ENCODE measurements at places on chromosomes 11 and 22. TPM values are rescaled to one million over a fixed set of nuclear protein-coding genes. Genes with fewer than 3 reads are reported as not detected.

RFPL3 gene
- not detected for total RNA-seq

GNAZ gene
- total RNA-seq: 3.7 TPM

ACRV1 gene
- total RNA-seq: not detected

MFRP gene
- total RNA-seq: not detected

DNA sequence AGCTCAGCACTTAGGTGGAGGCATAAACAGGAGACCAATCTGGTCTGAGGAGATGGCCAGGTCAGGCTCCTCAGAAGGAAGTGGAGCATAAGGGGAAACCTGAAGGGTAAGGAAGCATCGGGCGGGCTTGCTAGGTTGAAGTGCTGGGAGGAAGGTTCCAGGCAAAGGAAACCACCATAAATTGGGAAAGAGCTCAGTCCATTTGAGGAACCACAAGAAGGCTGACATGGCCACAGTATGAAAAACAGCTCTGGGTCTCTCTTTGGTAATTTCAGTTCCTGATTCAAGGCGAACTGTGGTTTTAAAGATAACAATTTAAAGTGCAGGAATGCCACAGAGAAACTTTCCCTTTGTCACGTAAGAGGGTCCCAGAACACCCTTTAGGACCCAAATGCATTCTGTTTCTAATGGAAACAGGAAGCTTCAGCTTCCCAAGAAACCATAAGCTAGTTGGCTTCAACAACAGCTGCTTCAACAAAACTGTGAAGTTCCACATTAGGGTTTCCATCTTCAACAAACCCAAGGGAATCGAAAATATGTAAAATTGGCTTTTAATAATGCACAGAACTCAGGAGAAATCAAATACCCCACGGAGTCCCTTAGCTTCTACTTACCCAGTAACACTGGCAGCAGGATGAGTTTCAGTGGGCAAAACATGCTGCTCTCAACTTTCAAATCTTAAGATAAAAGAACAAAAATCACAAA lies 10.4 kb downstream of the JAML start:
- DNase-seq: no peak
- no peaks in the 10 kb centered on the region for H3K36me3 ChIP-seq
- no peak overlapping the region for H3K27ac ChIP-seq

- H3K27ac ChIP-seq: no peak overlapping the region
- DNase-seq: no peak
- no peaks in the 10 kb centered on the region for H3K27me3 ChIP-seq
These were observed 127.8 kb downstream of the MYO18B start for GRCh38 chr22:25869771-25870170.

DNA sequence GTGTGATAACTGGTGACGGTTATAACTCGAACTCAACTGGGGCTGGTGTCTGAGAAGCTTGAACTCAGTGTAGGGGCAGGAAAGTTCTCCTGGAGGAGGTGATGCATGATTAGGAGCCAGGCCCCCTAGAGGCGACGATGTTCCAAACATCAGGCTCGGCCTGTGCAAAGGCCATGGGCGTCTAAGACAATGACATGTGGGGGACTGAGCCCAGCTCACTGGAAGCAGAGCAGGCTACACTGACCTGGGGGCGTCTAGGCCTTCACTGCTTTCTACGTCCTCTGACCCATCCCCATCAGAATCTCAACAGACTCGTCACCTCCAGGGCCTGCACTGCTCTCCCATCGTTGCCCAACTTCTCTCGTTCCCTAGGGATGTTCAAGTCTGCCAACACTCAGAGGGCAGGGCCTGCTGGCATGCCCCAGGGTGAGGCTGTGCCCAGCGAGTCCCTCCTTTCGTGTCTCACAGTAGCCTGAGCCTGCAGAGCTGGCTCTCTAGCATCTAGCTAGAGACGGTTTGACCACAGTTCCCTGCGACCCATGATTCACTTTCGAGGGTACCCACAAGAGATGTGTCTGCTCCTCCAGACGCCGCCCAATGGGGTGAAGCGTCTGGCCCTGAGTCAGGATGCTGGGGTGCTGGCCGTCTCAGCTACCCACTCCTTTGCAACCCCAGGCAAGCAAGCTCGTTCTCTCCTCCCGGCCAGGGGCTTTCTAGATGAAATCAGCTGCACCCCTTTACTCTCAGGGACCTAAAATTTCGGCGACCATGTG lies 1.1 kb upstream of the ATG16L2 start:
- no peaks in the 10 kb centered on the region for H3K27me3 ChIP-seq
- peak; percentile 59 for DNase-seq
- peak overlapping the region; percentile 71 for H3K4me3 ChIP-seq
- H3K36me3 ChIP-seq: no peaks in the 10 kb centered on the region
- peaks cover 14% of the 10 kb centered on the region for H3K4me1 ChIP-seq
- peak overlapping the region; percentile 99 for H3K27ac ChIP-seq

DNA sequence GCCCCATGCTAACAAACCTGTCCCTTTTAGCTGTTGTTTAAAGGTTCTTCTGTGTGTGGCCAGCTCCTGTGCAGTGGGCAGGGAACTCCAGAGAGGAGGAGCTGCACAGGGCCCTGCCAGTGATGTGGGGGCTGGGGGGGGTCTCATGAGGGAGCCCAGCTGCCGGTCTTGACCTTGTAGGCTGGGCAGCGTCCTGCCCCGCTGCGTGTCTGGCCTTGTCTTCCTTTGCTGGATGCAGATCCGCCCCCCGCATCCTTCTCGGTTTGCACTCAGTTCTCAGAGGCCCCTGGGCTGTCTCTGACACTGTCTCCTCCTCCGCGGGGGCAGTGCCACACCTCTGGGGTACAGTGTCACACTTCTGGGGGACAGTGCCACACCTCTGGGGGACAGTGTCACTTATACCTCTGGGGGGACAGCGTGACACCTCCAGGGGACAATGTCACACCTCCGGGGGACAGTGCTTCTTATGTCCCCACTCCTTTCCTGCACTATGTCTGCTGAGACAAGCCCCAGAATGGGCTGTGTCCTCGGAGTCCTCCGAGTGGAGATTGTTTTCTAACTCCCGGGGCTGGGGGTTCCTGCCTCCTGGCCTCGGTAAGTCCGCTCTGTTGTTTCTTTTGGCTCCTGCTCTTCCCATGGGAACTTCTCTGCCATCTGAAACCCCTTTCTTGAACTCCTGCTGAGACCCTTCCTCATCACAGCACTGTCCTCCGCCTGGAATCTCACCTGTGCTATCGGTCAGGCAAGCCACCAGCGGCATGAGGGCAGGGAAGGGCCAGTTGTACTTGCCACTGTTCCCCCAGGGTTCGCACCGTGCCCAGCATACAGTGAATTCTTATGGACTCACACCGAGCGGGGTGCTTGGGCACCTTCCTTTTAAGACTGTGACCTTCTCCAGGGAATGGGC lies 788.3 kb downstream of the TBC1D22A start:
- H3K27me3 ChIP-seq: no peaks in the 10 kb centered on the region
- H3K27ac ChIP-seq: no peak overlapping the region
- H3K4me3 ChIP-seq: no peak overlapping the region
- DNase-seq: no peak
- H3K4me1 ChIP-seq: no peaks in the 10 kb centered on the region

- H3K27me3 ChIP-seq: no peaks in the 10 kb centered on the region
- H3K27ac ChIP-seq: no peak overlapping the region
- no peaks in the 10 kb centered on the region for H3K36me3 ChIP-seq
- H3K4me1 ChIP-seq: no peaks in the 10 kb centered on the region
- H3K4me3 ChIP-seq: no peak overlapping the region
These were observed 71.2 kb upstream of the SHISAL1 start for GRCh38 chr22:44383652-44384562.

- H3K36me3 ChIP-seq: no peaks in the 10 kb centered on the region
- no peak overlapping the region for H3K4me3 ChIP-seq
- no peak for DNase-seq
- H3K27ac ChIP-seq: no peak overlapping the region
- no peaks in the 10 kb centered on the region for H3K27me3 ChIP-seq
- H3K4me1 ChIP-seq: peaks cover 7% of the 10 kb centered on the region
These were observed 28.6 kb upstream of the NCAM1 start for GRCh38 chr11:112932593-112932992.

DNA sequence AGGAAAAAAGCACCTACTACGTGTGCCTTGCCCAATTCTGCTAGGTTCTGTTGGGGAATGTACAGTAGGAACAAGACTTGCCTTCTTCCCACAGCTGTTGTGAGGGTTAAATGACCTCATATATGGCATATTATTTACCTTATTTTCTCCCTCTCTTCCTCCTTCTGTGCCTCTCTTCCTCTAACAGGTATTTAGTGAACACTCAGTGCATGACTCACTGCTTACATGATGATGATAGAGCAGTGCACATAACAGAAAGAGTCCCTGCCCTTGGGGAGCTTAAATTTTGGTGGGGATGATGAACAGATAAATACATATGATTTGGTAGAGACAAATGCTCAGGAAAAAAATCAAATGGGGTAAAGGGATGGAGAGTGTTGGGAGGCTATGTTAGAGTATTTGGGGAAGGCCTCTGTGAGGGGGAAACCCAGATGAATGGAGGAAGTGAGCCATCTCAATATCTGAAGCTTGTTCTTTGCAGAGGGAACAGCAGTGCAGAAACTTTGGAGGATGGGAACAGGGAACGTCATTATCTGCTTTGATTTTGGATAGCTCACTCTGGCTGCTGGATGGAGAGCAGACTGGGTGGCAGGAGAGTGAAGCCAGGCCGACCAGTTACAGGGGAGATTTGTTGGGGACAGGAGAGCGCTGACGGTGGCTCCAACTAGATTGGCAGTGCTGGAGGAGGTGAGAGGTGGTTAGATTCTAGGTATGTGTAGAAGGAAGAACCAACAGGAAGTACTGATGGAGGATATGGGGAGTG lies 95.5 kb upstream of the TENM4 start:
- no peaks in the 10 kb centered on the region for H3K4me1 ChIP-seq
- no peaks in the 10 kb centered on the region for H3K36me3 ChIP-seq
- no peaks in the 10 kb centered on the region for H3K27me3 ChIP-seq
- DNase-seq: no peak
- no peak overlapping the region for H3K4me3 ChIP-seq

- H3K36me3 ChIP-seq: peaks cover 6% of the 10 kb centered on the region
- peak overlapping the region; percentile 51 for H3K27ac ChIP-seq
- peak; percentile 30 for DNase-seq
- H3K4me1 ChIP-seq: peaks cover 18% of the 10 kb centered on the region
These were observed 7.0 kb downstream of the HPS5 start for GRCh38 chr11:18314784-18315523.

Measured in cardiac muscle cell (in vitro differentiated cells and primary cell).